KG1 (cell line): ENCODE measurements at places on chromosomes 1 and 21.

- no peak for DNase-seq
These were observed 42.0 kb downstream of the ACOT7 start for GRCh38 chr1:6351480-6352137.

- no peak for DNase-seq
These were observed 5.7 kb downstream of the TMEM50A start for GRCh38 chr1:25343872-25344271.

GRCh38 chr1:24498589-24498988, 4.0 kb upstream of the RCAN3 start:
- no peak for DNase-seq

- DNase-seq = no peak
These were observed 33.8 kb downstream of the SIM2 start for GRCh38 chr21:36732761-36733160.

GRCh38 chr21:28253961-28254360, 738.7 kb downstream of the LTN1 start:
- no peak for DNase-seq

GRCh38 chr1:18142471-18142870, 34.9 kb downstream of the IGSF21 start:
- DNase-seq = no peak

DNA sequence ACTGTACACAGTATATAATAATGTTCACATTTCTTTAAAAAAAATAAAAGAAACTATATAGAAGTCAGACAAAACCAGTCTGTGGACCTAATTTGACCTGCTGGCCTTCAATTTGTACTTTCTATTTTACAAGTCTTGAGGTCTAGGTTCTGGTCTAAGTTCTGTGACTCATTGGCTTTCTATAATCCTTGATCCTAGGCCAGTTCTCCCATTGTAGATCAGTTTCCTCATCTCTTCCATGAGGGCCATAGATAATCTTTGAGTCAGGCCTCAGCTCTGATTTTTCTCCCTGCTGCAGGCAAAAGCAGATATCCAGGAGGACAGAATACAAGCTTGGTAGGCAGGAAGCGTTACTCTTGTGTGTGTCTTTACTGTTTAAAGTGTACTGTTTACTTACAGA, 603.7 kb upstream of the CAMK1G start:
- DNase-seq = no peak

GRCh38 chr1:110673197-110673701, 1.5 kb downstream of the KCNA3 start:
- DNase-seq = no peak

DNA sequence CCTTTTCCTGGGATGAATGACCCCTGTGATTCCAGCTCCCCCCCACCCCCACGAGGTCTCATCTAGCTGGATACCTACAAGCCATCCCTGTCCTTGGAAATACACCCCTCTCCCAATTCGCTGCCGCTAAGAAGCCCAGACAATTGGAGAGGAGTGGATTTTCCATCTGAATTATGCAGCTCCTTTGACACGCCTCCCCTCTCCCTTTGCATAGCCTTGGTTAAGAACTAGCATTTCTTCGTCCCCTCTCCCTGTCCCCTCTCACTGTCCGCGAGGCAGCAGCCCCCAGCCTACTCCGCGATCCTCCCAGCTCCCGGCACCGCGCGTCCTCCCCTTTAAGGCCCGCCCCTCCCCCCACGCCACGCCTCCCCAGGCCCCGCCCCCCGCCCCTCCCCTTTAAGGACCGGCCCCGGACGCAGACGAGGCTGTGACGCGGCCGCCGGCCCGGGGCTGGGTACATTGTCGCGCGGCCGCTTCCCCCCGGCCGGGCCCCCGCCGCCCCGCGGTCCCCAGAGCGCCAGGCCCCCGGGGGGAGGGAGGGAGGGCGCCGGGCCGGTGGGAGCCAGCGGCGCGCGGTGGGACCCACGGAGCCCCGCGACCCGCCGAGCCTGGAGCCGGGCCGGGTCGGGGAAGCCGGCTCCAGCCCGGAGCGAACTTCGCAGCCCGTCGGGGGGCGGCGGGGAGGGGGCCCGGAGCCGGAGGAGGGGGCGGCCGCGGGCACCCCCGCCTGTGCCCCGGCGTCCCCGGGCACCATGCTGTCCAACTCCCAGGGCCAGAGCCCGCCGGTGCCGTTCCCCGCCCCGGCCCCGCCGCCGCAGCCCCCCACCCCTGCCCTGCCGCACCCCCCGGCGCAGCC, at the start of gene MAPKAPK2:
TSS of gene MAPKAPK2 (plus strand) at position 428 of the 856 bp plus-strand sequence. CDS start at position 753, 325 bp downstream.
- no peak for DNase-seq

DNA sequence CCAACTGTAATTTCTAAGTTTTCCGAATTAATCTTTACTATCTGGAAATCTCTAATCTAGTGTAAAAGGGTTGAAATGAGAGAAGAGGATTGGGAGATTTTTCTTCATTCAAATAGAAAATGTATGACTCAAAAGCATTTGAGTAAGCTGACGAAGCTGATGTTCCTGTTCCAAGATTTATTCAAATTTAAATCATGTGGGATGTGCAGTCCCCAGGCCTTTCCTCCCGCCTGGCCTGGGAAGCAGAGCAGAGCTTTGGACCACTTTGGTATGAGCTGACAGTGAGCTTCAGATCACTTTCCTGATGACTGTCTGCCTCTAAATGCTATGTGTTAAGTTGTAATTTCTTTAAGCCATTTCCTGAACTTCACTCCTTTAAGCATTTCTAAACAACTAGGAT, 192.0 kb downstream of the DHRS3 start:
- DNase-seq = no peak

- DNase-seq = no peak
These were observed 738.5 kb upstream of the CHRM3 start for GRCh38 chr1:238647877-238648276.

GRCh38 chr1:201538612-201539551, at the start of gene NAV1:
TSS of gene NAV1 (plus strand) at chr1:201539127. CDS start at chr1:201622885, 83,758 bp downstream.
- no peak for DNase-seq

- no peak for DNase-seq
These were observed 783 bp upstream of the AGL start for GRCh38 chr1:99849413-99849743.

DNA sequence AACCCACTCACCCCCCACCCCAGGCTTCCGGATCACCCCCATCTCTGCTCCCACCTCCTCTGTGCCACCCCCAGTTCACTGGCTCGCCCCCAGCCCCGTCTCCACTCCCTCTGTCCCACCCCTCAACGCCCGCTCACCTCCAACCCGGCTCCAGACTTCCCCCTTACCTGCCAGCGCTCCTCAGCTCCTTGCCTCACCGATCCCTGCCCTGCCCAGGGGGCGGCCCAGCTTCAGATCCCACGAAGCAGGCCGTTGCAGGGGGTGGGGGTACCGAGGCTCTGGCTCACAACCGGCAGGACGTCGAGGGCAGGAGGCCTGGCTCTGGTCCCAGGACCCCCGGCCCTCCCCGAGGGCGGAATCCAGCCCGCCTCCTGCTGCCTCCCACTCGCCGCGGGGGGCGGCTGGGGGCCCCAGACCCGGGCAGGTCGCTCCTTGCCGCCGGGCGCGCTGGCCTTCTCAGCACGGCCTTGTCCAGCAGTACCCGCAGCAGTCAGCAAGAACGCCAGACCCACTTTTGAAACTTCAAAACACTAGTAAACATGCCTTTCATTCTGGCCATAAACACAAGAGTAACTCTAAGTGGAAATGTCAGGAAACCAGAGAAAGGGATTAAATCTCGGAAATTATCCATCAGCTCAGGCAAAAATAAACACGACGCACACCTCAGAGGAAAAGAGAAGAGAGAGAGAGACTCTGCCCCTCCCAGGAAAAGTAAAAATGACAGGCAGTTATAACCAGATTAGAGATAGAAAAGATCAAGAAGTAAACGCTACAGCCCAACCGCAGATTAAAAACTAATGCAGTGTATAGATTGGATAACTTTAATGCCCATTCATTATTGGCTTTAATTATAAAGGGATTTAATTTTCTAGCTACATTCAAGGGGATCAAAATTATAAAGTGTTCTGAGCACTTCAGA, 1.0 kb upstream of the FAM89A start:
- no peak for DNase-seq

GRCh38 chr1:166377896-166378295, 211.1 kb upstream of the FAM78B start:
- DNase-seq = no peak

DNA sequence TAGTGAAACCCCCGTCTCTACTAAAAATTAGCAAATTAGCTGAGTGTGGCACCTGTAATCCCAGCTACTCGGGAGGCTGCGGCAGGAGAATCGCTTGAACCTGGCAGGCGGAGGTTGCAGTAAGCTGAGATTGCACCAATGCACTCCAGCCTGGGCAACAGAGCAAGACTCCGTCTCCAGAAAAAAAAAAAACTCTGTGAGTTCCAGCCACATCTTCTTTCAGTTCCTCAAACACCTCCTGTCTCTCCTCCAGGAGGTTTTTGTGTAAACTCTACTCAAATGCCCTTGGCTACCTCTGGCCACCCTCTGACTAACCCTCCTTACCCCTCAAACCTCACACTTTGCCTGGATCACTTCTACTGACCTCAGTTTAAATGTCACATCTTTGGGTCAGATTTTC, 38.1 kb downstream of the RCSD1 start:
- no peak for DNase-seq

DNA sequence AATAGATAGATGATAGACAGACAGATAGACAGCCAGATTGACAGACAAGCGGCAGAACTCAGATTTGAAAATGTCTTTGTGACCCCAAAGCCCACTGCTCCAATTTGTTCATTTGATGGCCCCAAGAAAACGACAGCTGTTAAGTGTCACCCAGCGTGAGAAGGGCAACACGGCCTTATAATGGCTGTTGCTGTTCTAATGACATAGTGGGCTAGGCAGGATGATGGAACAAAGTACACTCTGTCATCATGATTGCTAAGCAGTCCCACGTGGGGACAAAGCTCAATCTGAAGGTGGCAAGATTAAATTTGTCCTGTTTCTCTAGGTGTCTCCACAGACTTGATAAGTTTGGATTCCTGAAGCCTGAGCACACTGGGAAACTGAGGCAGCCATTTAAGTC, 112.9 kb downstream of the DAB1 start:
- DNase-seq = no peak

GRCh38 chr1:204777591-204777990, 92.1 kb upstream of the LRRN2 start:
- DNase-seq = no peak

DNA sequence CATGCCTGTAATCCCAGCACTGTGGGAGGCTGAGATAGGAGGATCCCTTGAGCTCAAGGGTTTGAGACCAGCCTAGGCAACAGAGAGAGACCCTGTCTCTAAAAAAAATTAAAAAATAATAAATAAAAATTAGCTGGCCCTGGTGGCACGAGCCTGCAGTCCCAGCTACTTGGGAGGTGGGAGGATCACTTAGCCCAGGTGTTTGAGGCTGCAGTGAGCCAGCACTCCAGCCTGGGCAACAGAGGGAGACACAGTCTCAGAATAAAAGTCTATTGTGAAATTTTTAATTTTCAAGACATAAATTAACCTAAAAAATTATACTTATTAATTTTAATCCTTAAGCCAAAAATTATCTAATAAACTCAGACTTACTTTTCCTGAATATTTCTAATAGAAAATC, 131.2 kb upstream of the ZNHIT6 start:
- DNase-seq = no peak

DNA sequence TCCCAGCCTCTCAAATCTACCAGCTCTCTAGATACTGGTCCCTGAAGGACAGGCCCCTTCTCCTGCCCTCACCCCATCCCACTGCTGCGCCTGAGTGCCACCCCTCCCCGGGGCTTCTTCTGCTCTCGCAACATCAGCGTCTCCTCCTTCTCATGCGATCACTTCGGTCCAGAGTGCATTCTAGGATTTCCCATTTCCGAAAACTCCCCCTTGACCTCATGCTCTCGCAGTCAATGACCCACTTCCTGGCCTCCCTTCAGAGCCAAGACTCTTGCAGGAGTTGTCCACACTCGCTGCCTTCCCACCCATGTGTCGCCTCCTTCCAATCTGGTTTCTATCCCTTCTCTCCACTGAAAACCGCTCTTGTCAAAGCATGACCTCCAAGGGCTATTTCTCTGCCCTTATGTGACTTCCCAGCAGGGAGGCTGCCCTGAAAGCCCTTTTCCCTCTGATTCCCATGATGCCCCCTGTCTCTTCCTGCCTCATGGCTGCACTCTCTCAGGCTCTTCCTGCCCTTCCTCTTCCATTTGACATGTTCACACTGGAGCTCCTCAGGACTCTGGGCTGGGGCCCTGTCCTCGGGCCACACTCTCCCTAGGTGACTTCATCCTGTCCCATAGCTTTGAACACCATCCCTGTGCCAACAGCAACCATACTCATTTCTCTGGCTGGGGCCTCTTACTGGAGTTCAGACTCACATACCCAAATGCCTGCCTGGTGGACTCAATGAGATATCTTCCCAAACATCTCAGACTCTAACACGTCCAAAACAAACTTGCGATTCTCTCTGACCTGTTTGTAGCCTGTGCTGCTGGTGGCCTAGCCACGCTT, 46.0 kb downstream of the LDLRAD2 start:
- no peak for DNase-seq

- no peak for DNase-seq
These were observed 17.2 kb downstream of the TMEM81 start for GRCh38 chr1:205067031-205067430.

DNA sequence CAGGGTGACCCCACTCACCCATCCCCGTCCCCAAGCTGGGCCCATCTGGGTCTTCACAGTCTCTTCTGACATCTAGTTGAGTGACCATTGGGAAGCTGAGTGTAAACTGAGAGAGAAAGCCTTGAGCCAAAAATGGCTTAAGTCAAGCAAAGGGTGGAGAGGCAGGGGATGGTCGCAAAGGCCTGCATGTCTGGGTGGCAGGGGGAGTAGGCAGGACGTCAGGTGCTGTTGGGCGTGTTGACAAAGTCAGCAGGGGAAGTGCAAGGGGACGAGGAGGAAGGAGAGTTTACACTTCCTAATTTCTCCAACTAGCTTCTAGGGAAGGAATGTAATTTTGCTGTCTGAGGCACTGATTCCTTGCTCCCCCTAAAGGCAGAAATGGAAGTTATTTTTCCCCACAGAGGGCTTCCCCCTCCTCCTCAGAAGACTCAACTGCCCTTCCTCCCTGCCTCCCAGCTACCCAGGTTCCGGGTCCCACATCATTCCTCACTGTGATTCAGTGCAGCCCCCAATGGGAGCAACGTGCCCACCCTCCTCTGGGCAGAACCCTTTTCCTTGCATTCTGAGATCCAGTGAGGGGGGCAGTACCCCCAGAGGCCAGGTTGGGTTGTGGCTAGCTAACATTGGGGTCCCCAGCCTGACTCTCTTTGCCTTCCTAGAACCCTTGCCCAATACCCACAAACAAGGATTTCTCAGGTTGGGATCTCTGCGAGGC, 1.2 kb upstream of the ADORA1 start:
- DNase-seq = no peak

GRCh38 chr21:39180429-39181019, 2.7 kb downstream of the PSMG1 start:
- no peak for DNase-seq

DNA sequence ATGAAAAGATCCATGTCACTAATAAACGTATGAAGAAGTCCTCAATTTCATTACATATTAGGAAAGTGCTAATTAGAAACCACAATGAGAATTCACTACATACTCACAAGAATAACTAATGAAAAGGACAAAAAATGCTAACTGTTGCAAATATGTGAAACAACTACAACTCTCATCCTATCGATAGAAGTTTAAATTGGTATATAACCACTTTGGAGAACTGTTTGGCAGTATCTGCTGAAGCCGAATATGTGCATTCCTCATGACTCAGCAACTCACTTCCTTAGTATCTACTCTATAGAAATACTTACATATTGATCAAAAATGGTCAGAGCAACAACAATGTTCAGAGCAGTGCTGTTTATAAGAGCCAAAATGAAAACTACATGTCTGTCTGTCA, 66.8 kb downstream of the PLPPR4 start:
- no peak for DNase-seq

GRCh38 chr1:178263341-178263740, 169.4 kb downstream of the RASAL2 start:
- DNase-seq = no peak

- DNase-seq = no peak
These were observed 325.7 kb downstream of the TGFB2 start for GRCh38 chr1:218670875-218671274.
